ENCODE measurements at places on chromosomes 12 and 14.
A peak's percentile ranks its signal among the peaks of the same experiment; 100 is the strongest.

GRCh38 chr14:102551995-102552705, 40.3 kb upstream of the RCOR1 start:
- DNase-seq, result no peak

DNA sequence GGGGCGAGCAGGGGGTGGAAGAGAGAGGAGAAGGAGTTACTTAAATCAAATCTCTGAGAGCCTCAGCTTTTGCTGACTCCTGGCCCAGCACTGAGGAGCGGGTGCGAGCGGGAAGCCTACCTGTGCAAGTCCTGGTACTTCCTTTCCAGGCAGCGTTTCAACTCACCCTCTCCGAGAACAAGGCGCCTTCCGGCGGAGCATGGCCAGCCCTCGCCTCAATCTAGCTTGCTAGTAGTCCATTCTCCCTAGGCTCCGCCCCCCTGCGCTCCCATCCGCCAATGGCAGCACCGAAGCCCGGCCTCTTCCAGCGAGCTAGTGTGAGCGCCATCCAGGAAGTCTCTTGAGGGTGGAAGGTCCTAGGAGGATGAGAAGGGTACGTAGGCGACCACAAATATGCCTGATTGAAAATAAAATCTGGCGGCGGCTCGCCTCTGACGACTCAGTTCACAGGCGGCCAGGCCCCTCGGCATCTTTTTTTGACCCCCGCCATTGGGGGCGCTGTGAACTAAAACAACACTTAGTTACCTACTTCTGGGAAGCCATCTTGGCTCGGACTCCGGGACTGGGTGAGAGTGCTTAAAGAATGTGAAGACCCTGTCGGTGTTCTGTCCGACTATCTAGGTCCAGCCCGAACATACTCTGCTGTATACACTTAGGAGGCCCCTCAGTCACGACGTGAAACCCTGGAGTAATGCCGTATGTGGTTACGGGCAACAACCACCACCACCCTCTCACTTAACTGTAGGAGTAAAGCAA, at the start of gene CHD8:
TSS of gene CHD8 (minus strand) at position 212 of the 756 bp plus-strand sequence. CDS start 24,480 bp downstream, outside the sequence.
- peak; percentile 100 for DNase-seq

GRCh38 chr12:21650997-21651396, 6.6 kb downstream of the LDHB start:
- no peak for DNase-seq

DNA sequence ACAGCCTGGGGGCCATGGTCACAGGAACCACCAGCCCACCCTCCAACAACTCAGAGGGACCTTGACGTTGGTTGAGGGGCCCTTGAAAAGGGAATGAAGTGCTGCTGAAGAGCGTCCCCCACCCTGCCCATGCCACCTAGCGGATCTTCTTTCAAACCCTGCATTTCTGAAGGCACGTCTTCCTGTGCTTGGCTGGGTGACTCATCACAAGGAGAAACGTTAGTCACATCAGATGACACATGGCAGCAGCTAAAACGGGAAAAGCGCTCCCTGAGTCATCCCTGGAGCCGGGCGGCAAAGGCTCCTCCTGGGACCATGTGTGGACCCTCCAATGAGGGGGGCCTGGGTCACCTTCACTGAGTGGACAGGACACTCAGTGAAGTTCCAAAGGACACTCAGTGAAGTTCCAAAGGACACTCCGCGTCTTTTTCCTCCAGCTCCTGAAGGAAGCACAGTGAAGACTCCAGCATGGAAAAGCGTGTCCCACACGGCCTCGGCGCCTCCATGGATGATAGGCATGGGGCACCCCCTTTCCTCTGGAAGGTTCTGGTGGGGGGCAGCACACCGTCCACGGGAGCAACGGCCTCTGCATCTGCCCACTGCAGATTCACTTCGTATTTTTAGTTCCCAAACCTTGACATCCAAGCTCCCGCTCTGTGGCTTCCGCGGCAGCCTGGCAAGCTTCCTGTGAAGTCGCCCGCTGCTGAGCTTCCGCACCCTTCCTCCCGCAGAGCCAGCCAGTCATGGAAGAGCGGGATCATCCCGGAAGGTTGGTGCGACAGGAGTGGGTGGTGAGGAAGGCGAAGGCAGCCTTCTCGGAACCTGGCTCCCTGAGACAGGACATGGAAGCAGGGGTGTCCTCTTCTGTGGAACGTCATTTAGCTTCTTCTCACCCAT, 383.4 kb downstream of the VRK1 start:
- DNase-seq, result no peak

DNA sequence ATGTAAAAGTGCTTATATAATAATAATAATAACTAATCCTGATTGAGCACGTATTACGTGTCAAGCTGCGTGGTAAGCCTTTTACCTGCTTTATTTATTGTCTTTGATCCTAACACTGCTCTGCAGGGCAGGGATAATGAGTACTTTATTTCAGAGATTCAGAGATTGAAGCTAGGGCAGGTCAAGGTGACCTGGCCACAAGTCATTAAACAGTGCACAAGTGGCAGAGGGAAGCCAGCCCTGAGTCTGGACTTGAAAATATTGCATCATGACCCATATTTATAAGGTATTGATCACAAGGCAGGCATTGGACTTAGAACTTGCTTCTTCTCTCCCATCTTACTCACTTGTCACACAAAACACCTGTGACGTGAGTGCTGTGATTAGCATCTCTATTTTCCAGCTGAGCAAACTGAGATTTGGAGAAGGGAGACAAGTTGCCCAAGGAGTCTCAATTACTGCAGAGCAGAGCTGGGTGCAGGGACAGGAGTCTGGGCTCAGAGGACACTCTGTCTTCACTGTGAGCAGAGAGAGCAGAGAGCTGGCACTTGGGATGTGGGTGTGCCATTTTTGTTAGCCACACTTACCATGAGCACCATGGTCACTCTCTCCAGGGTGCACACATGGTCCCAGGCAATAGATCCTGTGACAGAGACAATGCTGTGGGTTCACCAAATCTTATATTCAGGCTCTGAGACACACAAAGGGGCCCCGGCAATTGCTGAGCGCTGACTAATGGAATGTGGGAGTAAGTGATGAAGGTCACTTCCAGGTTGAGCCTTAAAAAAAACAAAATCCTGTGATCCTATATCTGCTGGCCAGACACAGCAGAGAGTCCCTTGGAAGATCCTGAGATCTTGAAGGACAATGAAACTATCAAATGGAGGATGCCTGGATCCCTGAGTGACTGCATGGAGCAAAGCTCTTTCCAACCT, 113.2 kb upstream of the MED13L start:
- DNase-seq, result no peak

GRCh38 chr12:113161415-113162016, 12.0 kb downstream of the CFAP73 start:
- DNase-seq, result no peak

- DNase-seq, result no peak
Measured at GRCh38 chr12:56028511-56029165, 7.8 kb downstream of the IKZF4 start.

DNA sequence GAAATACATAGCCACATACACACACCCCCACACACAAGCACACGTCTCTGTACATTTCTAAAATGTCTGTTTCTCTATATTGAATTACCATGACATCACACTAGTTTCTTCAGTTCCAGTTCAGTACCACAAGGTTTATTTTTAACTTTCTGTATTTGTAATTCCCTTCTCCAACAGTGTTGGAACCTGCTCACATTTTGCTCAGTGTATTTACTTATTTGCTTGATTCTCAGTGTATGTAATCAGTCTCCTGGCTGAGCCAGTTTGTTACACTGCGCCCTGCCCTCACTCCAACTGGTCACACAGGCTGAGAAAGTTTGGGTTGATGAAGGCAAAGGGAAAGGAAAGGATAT, 67.1 kb downstream of the MON2 start:
- no peak for DNase-seq

- DNase-seq, result no peak
Measured at GRCh38 chr12:954741-955140, 5.2 kb upstream of the RAD52 start.
